ENCODE measurements at places on chromosomes 6 and 20.

DNA sequence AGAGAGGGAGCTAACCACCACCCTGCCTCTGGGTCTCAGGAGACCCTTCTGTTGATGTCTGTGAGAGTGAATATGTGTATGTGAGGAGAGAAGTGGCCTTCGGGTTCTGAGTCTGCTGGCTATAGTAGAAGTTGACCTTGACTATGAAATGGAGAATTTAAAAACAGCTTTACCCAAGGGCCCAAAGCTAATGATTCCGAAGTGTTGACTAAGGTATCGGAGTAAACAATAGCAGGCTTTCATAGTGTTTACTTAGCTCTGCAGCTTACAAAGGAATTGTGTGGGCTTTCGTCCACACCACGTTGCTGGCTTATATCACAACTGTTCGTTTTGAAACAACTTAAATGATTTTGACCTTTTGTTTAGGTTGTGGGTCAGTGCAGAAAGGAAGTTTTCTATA, 126.5 kb upstream of the JAG1 start:
- no peak for DNase-seq

DNA sequence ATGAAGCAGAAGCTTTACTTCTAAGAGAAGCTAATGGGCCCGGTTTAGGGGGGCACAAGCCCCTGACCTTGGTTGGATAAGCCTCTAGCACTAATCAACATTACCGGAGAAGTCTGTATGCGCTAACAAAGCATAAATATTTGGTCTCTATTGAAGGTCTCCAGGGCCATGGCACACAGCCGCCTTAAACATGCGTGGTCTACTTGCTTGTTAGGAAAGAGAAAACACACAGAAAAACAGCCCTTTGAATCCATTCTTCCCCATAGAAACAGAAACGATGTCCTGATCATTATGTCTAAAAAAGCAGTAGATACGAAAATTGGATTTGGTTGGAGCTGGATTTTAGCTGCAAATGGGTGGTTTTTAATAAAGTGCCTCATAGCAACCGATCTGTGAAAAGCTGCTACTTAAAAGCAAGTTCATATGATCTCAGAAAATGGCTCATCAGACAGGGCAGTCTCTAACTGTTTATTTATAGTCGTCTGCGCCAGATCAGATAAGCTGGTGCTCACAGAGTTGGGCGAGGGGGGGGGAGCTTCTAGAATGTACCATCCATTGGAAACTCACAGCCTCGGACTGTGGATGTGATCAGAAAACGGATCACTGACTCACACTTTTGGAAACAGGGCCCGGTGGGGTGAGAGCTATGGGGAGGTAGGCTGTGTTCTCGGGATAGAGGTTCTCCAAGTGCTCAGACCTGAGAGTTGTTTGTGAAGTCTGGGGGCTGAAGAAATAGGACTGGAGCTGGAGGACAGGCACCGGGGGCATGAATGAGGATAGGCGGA, 35.3 kb upstream of the APCDD1L start:
- DNase-seq = no peak

GRCh38 chr6:28311139-28311823, 24.7 kb downstream of the ZSCAN31 start:
- DNase-seq = no peak

DNA sequence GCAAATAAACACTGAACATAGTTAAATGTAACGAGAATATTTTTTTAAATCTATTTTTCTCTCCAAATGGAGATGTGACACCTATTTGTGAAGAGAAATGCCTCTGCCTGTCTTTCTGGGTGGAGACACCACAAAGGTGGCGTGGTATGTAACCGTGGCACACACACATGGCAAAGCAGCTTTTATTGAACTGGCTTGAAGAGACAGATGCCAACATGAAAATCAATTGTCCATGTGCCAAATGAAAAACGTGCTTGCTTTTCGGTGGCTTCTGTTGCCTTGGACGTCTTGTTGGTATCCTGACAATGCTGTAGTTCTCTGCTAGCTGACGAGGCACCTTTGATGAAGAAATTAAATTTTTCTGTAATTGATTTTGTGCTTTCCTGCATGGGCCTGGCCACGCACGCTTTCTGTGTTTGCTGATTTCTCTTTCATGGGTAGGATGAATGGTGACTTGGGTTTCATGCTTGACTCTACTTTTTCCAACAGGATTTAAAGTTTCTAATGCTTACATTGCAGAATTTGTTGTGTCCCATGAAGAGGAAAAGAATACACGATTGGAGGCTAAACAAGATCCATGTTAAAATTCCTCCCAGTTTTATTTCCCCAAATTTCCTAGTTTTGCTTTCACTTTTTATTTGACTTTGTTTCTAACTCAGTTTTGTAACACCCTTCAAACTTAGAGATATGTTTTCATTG, 202.6 kb downstream of the TMEM242 start:
- DNase-seq = no peak

DNA sequence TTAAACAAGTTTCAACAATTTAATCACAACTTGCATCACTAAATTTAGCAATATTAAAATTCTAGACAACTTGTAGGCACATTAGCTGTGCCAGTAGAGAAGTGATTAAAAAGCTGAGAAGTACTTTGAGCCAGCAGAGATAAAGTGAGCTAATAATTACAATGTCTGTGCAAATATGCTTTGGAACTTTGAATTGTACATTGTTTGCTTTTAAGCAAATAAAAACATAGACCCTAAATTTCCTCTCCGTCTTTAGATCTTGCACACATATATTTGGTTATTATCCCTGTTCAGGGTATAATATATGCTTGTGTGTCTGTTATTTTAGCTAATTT, 44.2 kb upstream of the DEFB112 start:
- no peak for DNase-seq

GRCh38 chr6:149749594-149750135, at the start of gene PCMT1:
TSS of gene PCMT1 (plus strand) at chr6:149749741. CDS start at chr6:149749902, 161 bp downstream.
- peak; percentile 74 for DNase-seq

DNA sequence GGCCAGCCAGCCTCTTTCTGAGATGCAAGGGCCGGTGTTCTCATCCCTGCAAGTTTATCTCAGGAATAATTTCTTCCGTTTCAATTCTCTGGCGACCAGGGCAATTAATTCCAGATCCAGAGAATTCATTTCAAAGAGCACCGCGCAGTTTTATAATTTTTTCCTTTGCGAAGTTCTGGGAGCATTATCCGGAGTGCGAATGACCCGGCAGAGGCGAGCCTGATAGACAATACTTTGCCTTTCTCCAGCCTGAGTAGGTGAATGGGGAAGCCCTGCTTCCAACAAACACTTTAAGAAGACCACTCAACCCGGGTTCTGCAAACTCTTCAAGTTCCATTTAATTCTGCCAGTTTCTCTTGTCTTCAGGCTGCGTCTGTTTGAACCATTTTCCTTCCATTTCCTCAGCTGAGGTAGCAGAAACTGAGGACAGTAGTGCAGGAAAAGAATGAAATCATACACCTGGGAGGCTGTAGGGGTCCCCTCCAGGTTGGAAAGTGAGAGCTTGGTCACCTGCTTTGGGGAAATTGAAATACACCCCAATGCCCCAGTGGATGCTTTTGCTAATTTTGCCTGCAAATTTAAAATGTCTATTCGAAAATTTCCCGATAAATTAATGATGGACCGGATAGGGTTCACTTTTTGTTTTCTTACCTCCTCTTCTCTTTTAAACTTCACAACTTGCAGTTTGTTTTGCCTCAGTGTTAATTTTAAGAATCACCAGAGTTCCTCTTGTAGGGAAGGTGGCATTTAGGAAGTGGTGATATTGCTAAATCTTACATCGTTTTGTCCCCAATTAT, 1.1 kb downstream of the VGLL2 start:
- DNase-seq = no peak

- DNase-seq = no peak
These were observed 91.7 kb downstream of the FOXO3 start for GRCh38 chr6:108652375-108652774.

DNA sequence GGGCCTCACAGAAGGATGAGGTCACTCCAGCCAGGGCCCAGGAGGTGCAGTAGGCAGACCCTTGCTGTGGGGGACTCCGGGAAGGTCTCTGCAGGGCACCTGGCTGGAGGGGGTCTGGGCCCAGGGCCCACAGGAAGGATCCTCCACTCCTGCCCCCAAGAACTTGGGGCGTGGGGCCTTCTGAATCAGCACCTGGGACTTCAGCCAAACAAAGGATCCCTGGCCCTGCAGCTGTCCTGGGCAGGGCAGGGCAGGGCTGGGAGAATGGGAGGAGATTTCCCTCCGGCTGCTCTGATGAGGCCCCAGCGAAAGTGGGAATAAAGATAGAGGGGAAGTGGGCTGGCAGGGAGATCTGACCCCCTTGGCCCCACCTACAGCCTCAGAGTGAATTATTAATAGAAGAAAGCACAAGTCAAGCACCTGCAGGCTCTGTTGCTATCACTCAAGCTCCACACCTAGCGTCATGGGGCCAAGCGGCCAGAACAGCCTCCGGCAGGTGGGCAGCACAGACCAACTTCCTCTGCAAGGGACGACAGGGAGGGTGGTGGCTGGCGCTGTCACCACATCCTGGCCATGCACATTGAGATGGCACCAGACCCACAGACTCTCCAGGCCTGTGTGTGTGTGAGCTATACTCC, 61.6 kb upstream of the MRPS10 start:
- DNase-seq = no peak

- DNase-seq = no peak
These were observed 50.0 kb upstream of the ECI2 start for GRCh38 chr6:4185419-4185818.

DNA sequence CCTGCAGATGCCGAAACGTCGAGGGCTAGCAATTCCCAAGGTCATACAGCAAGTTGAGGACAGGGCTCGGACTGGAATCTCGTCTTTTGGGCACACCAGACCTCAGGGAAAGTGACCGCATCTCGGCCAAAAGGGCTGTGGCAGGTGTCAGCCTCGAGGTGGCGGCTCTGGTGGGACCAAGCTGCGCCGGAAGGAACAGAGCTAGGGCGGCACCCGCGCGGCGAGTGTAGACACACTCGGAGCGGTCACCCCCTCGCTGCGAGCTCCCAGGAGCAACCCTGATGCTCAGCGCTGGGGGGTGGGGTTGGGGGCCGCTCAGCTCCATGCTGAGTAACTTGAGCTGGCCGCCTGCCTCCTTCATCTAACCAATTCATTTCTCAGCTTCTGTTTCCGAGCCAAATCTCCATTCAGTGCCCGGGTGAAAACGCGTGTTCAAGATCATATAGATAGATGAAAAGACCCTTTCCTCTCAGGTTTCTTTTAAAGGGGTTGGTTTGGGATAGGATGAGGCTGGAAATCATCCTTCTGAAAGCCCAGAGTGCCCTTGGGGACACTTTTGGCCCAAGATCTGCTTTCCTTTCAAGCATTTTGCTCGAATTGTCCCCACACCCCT, 2.2 kb upstream of the TUBB2B start:
- DNase-seq = peak; percentile 78

- no peak for DNase-seq
These were observed 114.3 kb downstream of the AIG1 start for GRCh38 chr6:143174951-143175350.

- no peak for DNase-seq
These were observed 134.7 kb downstream of the AIG1 start for GRCh38 chr6:143195349-143195845.

DNA sequence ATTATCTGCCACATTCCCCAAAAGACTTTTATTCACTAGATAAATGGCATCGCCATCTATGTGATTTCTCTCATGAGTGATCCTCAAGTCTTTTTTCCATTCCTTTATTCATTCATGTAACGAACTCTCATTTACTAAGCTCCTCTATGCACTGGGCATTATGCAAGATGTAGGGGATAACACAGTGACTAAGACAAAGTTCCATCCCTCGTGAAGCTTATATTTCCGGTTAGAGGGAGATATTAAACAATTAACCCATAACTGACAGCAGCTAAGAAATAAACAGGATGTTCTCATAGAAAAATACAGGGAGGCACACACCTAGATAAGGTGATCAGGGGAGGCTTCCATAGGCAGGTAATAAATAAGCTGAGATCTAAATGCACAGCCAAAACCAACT, 17.2 kb upstream of the PREX1 start:
- no peak for DNase-seq

- no peak for DNase-seq
These were observed 3.4 kb upstream of the TBC1D7 start for GRCh38 chr6:13331516-13332348.

- DNase-seq = no peak
These were observed 18.0 kb downstream of the AARS2 start for GRCh38 chr6:44294832-44295791.

GRCh38 chr6:81373414-81373813, 379.1 kb downstream of the TENT5A start:
- DNase-seq = no peak

DNA sequence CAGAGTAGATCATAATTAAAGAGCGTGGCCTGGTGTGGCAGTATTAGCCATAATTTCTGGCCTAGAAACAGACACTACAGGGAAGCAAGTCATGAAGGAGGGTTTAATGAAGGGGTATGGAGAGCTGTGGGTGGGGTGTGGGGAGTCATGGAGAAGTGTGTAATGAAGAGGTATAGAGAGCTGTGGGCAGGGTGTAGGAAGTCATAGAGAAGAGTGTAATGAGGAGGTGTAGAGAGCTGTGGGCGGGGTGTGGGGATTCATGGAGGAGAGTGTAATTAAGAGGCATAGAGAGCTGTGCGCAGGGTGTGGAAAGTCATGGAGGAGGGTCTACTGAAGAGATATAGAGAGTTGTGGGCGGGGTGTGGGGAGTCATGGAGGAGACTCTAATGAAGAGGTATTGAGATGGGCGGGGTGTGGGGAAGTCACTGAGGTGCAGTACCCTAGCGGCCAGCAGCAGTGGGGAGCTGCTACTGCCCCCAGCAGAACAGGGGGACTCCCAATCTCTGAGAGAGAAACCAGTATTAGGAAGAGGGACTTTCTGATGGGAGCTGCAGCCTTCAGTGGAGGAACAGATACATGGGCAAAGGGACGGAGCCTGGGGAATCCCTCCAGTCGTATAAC, 145.4 kb upstream of the FOXA2 start:
- DNase-seq = no peak

- no peak for DNase-seq
These were observed 71.2 kb upstream of the SGK1 start for GRCh38 chr6:134389129-134389528.

DNA sequence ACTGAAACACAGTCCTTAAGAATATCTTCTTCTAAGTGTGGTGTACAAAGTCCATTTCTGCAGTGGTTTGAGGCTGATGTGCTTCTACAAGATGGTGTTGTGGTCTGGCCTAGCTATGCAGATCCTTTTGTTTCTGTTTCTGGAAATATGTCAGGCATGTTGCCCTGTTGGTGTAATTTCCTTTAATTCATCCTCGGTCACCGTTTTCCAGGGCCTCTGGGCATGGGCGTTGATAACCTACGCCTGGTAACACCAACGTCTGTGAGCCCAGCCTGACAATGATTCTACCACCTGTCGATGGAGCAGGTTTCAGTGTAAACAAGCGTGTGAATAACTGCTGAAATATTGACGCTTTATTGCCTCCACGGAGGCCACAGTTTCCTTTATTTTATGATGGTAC, 33.3 kb upstream of the AFDN start:
- no peak for DNase-seq

GRCh38 chr6:39585641-39586040, 139.6 kb downstream of the KIF6 start:
- no peak for DNase-seq

GRCh38 chr6:158131926-158132325, 36.1 kb downstream of the SERAC1 start:
- no peak for DNase-seq

- no peak for DNase-seq
These were observed 49.6 kb upstream of the CCDC28A start for GRCh38 chr6:138724015-138724414.

GRCh38 chr6:2839982-2840748, 1.5 kb downstream of the SERPINB1 start:
- DNase-seq = no peak

- no peak for DNase-seq
These were observed 2.2 kb downstream of the ZNFX1 start for GRCh38 chr20:49275636-49276035.

GRCh38 chr20:62762376-62762775, 33.9 kb upstream of the MRGBP start:
- no peak for DNase-seq

Measured in NCI-H187 (cell line).